ENCODE measurements at places on chromosomes 4 and X. TPM values are rescaled to one million over a fixed set of nuclear protein-coding genes. Genes with fewer than 3 reads are reported as not detected.

The ERVMER34-1 gene
- 0.20 TPM for total RNA-seq

The CD38 gene
- total RNA-seq = not detected

The OTUD5 gene
- 23.7 TPM for total RNA-seq

The ANXA3 gene
- total RNA-seq = 5.9 TPM

The MAGED1 gene
- total RNA-seq = 132 TPM

The RAB39B gene
- 1.6 TPM for total RNA-seq

The NAAA gene
- 45.2 TPM for total RNA-seq

The GAGE13 gene
- not detected for total RNA-seq
